ENCODE measurements at places on chromosomes 1 and 21.

GRCh38 chr1:119968068-119968492, 71.8 kb upstream of the ADAM30 start:
- peak; percentile 58 for DNase-seq

GRCh38 chr1:154479764-154480421, 22.1 kb upstream of the TDRD10 start:
- DNase-seq = peak; percentile 85

GRCh38 chr1:68045511-68046180, 4.8 kb downstream of the DIRAS3 start:
- DNase-seq = no peak

DNA sequence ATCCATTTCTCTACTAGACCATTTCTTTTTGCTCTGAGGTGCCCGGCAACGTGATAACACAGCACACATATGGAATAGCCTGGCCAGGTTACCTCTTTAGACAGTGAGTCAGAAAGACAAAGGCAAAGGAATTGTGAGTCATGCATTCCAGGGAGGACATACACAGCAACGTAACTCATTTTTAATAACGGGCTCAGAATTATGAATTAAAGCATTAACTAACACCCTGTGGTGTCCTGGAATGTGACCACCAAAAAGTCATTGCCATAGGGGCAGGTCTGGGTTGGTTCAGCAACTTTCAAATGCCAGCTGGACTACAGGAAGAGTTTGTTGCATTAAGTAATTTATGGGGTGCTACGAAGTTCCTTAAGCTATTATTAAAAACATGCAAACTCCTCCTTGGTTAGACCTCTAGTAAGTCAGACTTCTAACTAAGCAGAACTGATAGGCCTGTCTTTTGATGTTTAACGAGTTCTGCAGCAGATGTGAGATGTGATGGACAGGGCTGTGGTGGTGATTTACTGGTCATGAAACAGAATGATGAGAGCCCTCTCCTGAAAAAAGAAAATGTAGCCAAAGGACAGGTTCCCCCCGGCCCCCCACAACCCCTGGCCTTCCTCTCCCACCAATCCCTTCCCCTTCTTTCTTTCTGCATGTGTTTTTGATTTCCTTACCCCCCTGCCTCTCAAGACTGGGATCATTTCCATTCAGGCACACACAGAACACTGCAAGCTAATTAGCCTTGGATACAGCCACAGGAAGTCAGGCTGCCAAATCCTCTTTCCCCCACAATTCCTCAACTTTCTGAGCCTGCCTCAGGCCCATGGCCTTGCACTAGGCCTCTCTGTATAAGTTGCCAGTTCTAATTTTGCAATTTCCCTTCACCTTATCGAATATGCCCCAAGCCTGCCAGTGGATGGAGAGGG, 88.9 kb upstream of the HAO2 start:
- DNase-seq = no peak

GRCh38 chr1:116163533-116163932, 52.3 kb downstream of the MAB21L3 start:
- no peak for DNase-seq

DNA sequence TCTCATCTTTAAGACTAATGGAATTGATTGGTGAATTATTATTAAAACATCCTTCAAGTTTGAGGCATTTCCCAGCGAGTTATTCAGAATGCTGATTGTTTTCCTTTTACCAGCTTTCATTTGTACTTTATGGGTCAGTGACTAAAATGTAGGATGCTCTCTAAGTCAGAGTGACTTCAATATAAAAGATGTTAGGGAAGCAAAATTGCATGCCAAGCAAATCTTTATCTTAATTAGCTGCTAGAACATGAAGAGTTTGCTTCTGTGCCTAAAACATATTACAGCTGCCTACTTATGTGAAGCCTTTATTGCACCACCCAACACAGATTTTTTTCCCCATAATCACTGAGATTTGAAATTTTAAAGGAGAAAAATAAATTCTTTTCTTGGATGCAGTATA, 79.8 kb upstream of the CYYR1 start:
- DNase-seq = no peak

GRCh38 chr1:145757420-145757819, 38.1 kb downstream of the CD160 start:
- DNase-seq = no peak

DNA sequence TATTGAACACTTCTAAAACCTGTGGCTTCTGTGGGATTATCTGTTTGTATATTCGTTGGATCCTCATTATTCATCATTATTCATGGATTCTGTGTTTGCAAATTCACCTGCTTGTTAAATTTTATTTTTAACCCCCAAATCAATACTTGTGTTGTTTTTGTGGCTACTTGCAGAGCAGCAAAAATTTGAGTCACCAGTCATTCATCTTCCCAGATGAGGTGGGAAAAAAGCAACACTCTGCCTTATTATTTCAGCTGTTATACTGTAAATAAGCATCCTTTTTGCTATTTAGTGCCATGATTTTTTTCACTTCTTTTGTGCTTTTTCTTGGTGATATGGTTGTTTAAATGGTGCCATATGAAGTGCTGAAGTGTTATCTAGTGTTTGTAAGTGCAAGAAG, 56.7 kb downstream of the RASAL2 start:
- DNase-seq = no peak

DNA sequence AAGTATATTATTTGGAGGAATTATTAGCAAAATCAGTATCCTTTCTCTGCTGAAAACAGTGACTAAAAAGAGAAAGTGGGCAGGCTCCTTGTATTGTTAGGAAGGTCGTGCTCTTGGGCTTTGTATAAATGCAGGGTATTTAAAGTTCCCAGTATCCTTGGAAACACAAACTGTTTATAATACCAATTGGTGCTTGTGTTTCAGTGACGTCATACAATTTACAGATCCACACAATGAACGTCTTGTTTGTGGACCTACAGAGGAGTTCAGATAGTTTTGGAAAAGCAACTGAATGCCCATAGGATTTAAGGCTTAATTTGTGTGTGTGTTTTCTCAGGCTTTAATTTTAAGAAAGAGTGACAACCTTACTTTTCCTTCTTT, 168.2 kb downstream of the RASAL2 start:
- no peak for DNase-seq

DNA sequence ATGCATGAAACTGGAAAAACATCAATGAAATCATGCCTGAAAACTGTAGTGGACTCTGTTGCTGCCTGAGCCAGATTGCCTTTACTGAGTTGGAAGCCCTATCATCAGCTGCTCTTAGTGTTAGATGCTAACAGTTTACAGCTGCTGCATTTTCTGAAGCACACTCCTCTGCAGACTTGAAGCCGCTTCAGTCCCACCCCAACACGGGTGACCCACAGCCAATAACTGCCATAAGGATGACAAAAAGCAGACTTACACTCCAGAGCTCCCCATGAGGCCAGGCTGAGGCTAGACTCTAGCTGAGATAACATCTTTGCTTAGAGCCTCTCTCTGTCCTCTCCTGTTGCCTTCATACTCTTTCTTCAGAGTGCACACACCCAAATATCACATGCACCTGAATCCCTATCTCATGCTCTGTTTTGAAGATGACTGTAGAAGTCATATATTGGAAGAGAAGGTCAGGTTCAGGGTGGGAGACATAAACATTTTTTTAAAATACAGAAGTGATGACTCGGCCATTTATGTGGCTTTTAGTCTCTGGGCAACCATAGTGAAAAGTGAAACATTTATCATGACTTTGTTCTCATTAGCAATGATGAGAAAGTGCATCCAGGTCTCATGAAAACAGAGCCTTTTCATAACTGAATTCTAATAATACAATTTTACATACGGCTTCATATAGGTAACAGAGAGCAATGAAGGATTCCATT, 161.0 kb downstream of the KCNK2 start:
- DNase-seq = no peak

GRCh38 chr1:65458730-65459396, 38.4 kb downstream of the LEPR start:
- no peak for DNase-seq

All from D341Med (cell line).